CD8-positive, alpha-beta memory T cell (primary cell): ENCODE measurements at places on chromosomes 4 and X.

- DNase-seq = no peak
- H3K36me3 ChIP-seq = no peaks in the 10 kb centered on the region
- no peak overlapping the region for H3K4me3 ChIP-seq
- H3K27me3 ChIP-seq = no peaks in the 10 kb centered on the region
- H3K27ac ChIP-seq = no peak overlapping the region
- H3K4me1 ChIP-seq = no peaks in the 10 kb centered on the region
Observed at GRCh38 chr4:156673483-156673882, 298.1 kb downstream of the PDGFC start.

DNA sequence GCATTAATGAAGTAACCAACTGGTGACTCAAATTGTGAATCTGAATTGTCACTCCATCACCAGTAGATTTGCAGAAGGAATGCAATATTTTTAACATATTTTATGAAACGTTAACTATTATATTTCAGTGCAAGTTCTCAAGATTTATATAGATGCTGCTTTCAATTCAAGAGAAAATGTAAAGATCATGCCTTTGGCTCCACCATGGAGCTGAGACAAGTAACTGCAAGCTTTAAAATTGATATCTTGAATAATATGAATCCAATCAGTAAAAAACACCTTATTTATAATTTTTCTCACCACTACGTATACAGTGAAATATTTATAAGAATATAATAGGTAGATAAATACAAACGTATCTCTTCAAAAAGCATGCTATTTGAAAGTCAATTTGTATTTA, 27.8 kb upstream of the GALNTL6 start:
- no peak overlapping the region for H3K27ac ChIP-seq
- H3K4me1 ChIP-seq = no peaks in the 10 kb centered on the region
- no peak overlapping the region for H3K4me3 ChIP-seq

DNA sequence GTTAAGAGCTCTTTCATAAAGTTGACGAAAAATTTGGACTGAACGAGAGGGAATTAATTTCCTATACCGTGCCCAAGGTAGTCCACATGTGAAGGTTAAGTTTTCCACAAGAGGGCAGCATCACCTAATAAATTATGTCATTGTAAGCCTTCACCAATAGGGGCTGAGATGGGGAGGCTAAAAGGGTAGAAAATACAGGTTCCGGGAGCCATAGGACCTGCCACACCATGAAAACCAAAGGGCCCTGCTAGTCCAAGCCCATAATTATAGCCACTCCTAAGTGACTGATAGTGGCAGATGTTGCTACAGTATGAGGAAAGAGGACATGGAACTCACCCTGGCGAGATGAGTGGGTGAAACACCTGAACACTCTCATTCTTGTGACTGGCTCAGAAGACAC, 122.2 kb downstream of the SHROOM4 start:
- no peak overlapping the region for H3K27ac ChIP-seq
- H3K4me1 ChIP-seq = no peaks in the 10 kb centered on the region
- H3K36me3 ChIP-seq = no peaks in the 10 kb centered on the region
- H3K27me3 ChIP-seq = no peaks in the 10 kb centered on the region
- no peak overlapping the region for H3K4me3 ChIP-seq
- DNase-seq = no peak

GRCh38 chr4:101157415-101158133, 189.8 kb downstream of the PPP3CA start:
- no peak overlapping the region for H3K27ac ChIP-seq
- H3K27me3 ChIP-seq = no peaks in the 10 kb centered on the region
- H3K4me3 ChIP-seq = no peak overlapping the region
- no peak for DNase-seq
- H3K4me1 ChIP-seq = peaks cover 4% of the 10 kb centered on the region

- DNase-seq = no peak
- H3K27ac ChIP-seq = no peak overlapping the region
- H3K4me3 ChIP-seq = no peak overlapping the region
Observed at GRCh38 chr4:1715002-1715758, 3.1 kb upstream of the SLBP start.

GRCh38 chrX:24283127-24283794, 30.6 kb downstream of the SUPT20HL2 start:
- no peaks in the 10 kb centered on the region for H3K36me3 ChIP-seq
- no peak overlapping the region for H3K27ac ChIP-seq
- no peaks in the 10 kb centered on the region for H3K27me3 ChIP-seq
- DNase-seq = no peak

- DNase-seq = no peak
- H3K4me1 ChIP-seq = no peaks in the 10 kb centered on the region
- no peak overlapping the region for H3K27ac ChIP-seq
- H3K4me3 ChIP-seq = no peak overlapping the region
- no peaks in the 10 kb centered on the region for H3K36me3 ChIP-seq
Observed at GRCh38 chrX:10041383-10041782, 74.2 kb downstream of the CLDN34 start.

DNA sequence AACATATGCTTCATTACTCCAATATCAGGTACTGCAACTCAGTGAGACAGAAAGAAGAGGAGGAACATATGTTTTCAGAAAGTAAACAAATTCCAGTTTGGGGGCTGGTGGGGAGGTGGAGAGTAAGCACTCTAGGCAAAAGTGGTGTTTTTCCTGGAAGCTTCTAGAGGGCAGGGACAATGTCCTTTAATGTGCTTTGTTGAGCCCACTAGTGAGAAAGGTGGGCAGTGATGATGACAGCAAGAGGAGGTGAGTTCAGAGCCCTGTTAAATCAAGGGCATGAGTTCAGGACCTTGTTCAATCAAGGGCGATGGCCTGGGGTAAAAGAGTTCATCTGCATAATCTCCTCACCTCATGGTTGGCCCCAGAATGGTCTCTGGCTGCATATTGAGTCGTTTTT, 38.4 kb downstream of the GPC3 start:
- no peaks in the 10 kb centered on the region for H3K27me3 ChIP-seq
- DNase-seq = no peak
- H3K36me3 ChIP-seq = no peaks in the 10 kb centered on the region
- H3K4me1 ChIP-seq = no peaks in the 10 kb centered on the region
- H3K27ac ChIP-seq = no peak overlapping the region

DNA sequence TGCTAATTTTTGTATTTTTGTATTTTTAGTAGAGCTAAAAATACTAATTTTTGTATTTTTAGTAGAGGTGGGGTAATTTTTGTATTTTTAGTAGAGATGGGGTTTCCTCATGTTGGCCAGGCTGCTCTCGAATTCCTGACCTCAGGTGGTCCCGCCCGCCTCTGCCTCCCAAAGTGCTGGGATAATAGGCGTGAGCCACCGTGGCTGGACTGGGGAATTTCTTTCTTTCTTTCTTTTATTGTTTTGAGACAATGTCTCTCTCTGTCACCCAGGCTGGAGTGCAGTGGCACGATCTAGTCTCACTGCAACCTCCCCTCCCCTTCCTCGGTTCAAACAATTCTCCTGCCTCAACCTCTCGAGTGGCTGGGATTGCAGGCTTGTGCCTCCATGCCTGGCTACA, 83.0 kb downstream of the FAM193A start:
- no peak overlapping the region for H3K27ac ChIP-seq
- no peaks in the 10 kb centered on the region for H3K27me3 ChIP-seq
- H3K4me1 ChIP-seq = peaks cover 5% of the 10 kb centered on the region
- H3K4me3 ChIP-seq = no peak overlapping the region
- DNase-seq = no peak

- DNase-seq = no peak
- no peak overlapping the region for H3K27ac ChIP-seq
- no peaks in the 10 kb centered on the region for H3K36me3 ChIP-seq
Observed at GRCh38 chr4:145218251-145218650, 37.9 kb upstream of the OTUD4 start.

DNA sequence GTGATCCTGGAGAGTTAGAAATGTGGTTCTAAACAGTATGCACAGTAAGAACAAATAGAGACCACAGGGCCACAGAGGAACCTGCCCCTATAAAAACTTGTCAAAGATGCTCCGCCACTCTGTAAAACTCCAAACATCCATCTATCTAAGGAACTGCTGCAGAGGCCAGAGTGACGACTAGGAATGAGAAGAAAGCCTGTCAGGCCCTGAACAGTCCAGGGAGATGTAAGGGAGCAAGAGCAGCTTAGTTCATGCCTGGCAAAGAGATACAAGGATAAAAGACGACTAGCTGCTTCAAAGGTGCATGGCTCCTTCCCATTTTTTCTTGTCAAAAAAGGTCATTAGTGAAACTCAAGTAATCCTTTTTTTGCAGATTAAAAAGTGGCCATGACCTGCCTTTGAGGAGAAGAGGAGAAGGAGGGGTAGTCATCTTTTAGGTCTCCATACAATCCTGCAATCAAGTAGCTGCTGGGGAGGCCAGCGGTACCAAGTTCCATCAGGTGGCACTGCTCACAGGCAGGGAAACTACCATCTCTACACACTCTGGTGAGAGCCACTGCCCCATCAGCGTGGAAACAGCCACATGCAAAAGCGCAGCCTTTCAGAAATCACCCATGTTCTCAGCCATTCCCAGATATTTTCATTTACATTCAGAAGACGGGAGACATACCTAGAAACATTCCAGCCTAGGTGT, 162.1 kb downstream of the TSPAN5 start:
- H3K4me3 ChIP-seq = no peak overlapping the region
- H3K36me3 ChIP-seq = no peaks in the 10 kb centered on the region
- H3K27ac ChIP-seq = no peak overlapping the region
- no peaks in the 10 kb centered on the region for H3K4me1 ChIP-seq

GRCh38 chr4:145485120-145485519, 3.5 kb downstream of the SMAD1 start:
- H3K4me3 ChIP-seq = no peak overlapping the region
- peaks cover 6% of the 10 kb centered on the region for H3K4me1 ChIP-seq
- H3K36me3 ChIP-seq = no peaks in the 10 kb centered on the region
- no peak for DNase-seq

DNA sequence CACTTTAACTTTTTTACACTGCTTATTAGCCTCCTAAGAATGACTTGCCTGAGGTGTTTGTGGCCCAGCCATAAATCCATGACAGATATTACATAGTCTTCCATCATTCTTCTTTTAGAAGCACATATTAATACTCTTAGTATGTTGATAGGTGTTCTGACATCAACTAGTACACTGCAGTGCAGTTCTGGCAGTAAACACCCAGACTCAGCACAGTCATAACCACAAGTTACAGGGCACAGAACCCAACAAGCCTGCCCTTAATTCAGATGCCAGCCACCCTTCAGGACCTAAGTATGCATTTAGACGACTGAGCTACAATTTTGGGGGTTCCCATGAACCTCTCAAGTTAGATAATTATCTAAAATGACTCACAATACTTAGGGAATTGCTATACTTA, 36.5 kb upstream of the GUCY1B1 start:
- no peaks in the 10 kb centered on the region for H3K4me1 ChIP-seq
- no peak for DNase-seq
- H3K36me3 ChIP-seq = no peaks in the 10 kb centered on the region
- H3K27me3 ChIP-seq = no peaks in the 10 kb centered on the region
- no peak overlapping the region for H3K4me3 ChIP-seq
- H3K27ac ChIP-seq = no peak overlapping the region

GRCh38 chr4:73080789-73081188, 11.3 kb upstream of the COX18 start:
- no peaks in the 10 kb centered on the region for H3K27me3 ChIP-seq
- H3K4me1 ChIP-seq = no peaks in the 10 kb centered on the region
- H3K27ac ChIP-seq = no peak overlapping the region
- DNase-seq = no peak
- peaks cover 7% of the 10 kb centered on the region for H3K36me3 ChIP-seq
- no peak overlapping the region for H3K4me3 ChIP-seq

GRCh38 chrX:139831675-139832456, 101.0 kb downstream of the ATP11C start:
- no peaks in the 10 kb centered on the region for H3K27me3 ChIP-seq
- H3K36me3 ChIP-seq = no peaks in the 10 kb centered on the region
- DNase-seq = no peak
- peaks cover 11% of the 10 kb centered on the region for H3K4me1 ChIP-seq

- H3K4me1 ChIP-seq = peaks cover 25% of the 10 kb centered on the region
- no peaks in the 10 kb centered on the region for H3K27me3 ChIP-seq
- DNase-seq = no peak
- H3K4me3 ChIP-seq = no peak overlapping the region
- H3K36me3 ChIP-seq = no peaks in the 10 kb centered on the region
Observed at GRCh38 chrX:14027036-14027435, 2.7 kb downstream of the GEMIN8 start.

DNA sequence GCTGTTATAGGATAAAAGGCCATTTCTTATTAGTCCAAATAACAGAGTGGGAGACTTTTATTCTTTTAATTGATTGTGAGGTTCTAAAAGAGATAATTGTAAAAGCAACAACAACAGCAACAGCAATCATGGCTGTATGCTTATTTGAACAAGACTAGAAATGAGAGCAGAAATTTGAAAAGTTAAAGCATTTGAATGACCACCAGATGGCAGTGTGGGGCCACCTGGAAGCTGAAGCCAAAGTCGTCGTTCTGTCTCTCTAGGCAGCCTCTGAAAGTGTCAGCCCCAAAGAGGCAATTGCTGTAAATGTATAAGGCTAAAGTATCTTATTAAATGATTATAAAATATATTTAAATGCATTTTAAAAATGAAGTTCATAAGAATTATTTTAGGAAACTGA, 42.2 kb downstream of the SH2D1A start:
- no peak overlapping the region for H3K27ac ChIP-seq
- H3K4me1 ChIP-seq = no peaks in the 10 kb centered on the region
- peaks cover 5% of the 10 kb centered on the region for H3K36me3 ChIP-seq
- H3K4me3 ChIP-seq = no peak overlapping the region
- no peaks in the 10 kb centered on the region for H3K27me3 ChIP-seq

DNA sequence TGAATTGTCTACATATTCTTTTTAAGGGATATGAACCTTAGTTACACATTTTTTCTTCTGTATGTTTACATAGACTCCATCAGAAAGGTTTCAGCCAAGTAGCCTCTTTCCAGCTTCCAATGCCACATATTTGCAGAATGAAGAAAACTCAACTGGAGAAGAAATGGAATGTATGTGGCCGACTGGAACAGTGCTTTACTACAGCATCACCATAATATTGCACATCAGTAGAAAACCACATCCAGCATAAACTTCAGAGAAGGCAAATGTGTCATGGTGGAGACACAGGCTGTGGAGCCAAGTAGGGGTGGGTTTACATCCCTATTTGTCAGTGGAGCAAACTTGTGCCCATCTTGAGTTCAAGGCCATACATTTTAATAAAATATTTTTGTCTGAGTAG, 204.8 kb upstream of the LDB2 start:
- H3K4me1 ChIP-seq = no peaks in the 10 kb centered on the region
- H3K27me3 ChIP-seq = no peaks in the 10 kb centered on the region
- no peaks in the 10 kb centered on the region for H3K36me3 ChIP-seq
- no peak overlapping the region for H3K4me3 ChIP-seq
- no peak overlapping the region for H3K27ac ChIP-seq

- DNase-seq = no peak
- H3K36me3 ChIP-seq = no peaks in the 10 kb centered on the region
- H3K4me3 ChIP-seq = no peak overlapping the region
Observed at GRCh38 chr4:5365071-5366008, 314.1 kb downstream of the STK32B start.

DNA sequence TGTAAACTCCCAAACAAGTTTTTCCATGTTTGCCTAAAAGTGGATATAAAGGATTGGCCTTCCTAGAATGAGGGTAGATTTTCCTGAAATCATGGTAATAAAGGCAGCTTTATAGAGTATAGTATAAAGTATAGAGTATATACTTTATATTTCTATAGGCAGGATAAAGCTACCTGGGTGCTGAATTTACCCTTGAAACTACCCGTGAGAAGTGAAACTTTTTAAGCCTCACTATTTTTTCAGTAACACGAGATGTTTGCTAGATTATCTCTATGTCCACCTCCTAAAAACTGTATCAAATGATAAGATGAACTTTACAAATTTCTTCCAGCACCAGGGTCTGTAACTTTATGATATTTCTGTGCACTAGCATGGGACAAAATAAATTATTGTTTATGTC, 340.0 kb upstream of the GALNTL6 start:
- no peak overlapping the region for H3K4me3 ChIP-seq
- no peak overlapping the region for H3K27ac ChIP-seq
- no peak for DNase-seq
- no peaks in the 10 kb centered on the region for H3K36me3 ChIP-seq
- no peaks in the 10 kb centered on the region for H3K4me1 ChIP-seq
